ENCODE measurements at places on chromosomes 3 and 15.

GRCh38 chr15:34355241-34355640 lies 11.8 kb downstream of the LPCAT4 start:
- DNase-seq, result no peak

- DNase-seq, result no peak
Observed at GRCh38 chr3:111229301-111229700, 157.7 kb downstream of the NECTIN3 start.

- DNase-seq, result no peak
Observed at GRCh38 chr3:123602325-123602724, 17.5 kb upstream of the HACD2 start.

DNA sequence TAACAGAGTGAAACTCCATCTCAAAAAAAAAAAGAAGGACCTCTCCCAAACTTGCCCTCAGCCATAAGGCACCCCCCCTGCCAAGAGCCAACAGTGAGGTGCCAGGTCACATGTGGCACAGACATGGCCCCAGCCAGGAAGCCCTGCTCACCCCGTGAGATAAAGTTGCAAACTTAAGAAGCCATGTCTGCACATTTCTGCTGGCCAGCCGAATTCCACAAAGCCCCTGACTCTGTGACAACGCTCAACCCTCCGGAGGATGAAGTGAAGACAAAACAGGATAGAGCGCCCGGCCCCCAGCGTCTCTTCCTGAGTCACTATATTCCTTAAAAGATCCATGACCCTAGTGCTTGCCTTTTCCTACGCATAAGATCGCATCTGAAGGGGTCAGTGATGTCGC lies 188.1 kb downstream of the XXYLT1 start:
- DNase-seq, result peak; percentile 35

DNA sequence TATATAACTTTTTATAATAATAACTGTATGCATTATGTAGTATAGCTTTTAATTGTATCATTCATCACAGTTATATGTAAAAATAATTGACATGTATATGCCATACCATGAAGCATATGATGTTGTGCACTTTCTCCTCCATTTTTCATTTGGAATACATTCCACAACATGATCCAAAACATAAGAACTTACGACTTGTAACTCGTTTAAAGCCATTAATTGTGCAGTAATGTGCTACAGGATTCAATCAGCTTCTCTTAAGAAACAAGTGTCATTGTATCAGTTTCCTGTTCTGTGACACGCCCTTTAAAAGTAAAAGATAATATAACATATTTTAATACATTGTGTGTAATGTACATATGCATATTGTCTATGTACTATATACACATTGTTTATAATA lies 2.2 kb downstream of the C3orf80 start:
- DNase-seq, result no peak

DNA sequence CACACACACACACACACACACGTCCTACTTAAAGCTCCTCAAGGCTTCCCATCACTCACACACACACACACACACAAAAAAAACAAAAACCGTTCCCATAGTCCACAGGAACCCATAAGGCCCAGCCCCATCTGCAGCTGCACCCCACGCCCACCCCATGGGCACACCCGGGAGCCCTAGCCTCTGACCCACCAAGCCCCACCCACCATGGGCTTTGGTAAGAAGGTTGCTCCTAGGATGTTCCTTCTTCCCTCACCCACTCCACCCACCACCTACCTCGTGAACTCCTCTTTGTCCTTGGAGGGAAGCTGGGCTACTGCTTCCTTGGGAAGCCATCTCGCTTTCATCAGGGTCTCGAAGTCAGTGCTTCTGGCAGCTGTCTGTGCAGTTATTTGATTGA lies 115.1 kb downstream of the TPRA1 start:
- no peak for DNase-seq

- DNase-seq, result peak; percentile 91
Observed at GRCh38 chr15:45522328-45523165, at the start of gene SLC30A4. SLC30A4 (minus strand) TSS chr15:45522755; CDS start chr15:45522354, 401 bp downstream.

DNA sequence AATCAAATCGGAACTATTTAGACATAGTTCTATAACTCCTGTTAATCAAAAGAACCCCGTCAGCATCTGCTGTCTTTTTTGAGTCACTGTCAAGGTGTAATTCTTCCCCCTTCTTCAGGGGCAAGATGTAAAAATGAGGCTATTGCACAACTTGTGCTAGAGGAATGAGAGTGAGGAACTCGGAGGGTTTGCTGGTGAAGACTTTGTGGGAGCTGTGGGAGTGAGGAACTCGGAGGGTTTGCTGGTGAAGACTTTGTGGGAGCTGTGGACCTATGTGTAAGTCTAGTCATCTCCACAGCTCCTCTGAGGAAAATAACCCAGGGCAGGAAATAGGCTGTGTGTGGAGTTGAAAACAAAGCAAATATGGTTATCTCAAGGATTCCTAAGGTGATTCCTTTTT lies 2.5 kb upstream of the CERS3 start:
- DNase-seq, result no peak

GRCh38 chr3:165196577-165197480 lies 645 bp upstream of the SLITRK3 start:
- no peak for DNase-seq

- DNase-seq, result no peak
Observed at GRCh38 chr3:193212844-193213243, 28.2 kb upstream of the PLAAT1 start.

DNA sequence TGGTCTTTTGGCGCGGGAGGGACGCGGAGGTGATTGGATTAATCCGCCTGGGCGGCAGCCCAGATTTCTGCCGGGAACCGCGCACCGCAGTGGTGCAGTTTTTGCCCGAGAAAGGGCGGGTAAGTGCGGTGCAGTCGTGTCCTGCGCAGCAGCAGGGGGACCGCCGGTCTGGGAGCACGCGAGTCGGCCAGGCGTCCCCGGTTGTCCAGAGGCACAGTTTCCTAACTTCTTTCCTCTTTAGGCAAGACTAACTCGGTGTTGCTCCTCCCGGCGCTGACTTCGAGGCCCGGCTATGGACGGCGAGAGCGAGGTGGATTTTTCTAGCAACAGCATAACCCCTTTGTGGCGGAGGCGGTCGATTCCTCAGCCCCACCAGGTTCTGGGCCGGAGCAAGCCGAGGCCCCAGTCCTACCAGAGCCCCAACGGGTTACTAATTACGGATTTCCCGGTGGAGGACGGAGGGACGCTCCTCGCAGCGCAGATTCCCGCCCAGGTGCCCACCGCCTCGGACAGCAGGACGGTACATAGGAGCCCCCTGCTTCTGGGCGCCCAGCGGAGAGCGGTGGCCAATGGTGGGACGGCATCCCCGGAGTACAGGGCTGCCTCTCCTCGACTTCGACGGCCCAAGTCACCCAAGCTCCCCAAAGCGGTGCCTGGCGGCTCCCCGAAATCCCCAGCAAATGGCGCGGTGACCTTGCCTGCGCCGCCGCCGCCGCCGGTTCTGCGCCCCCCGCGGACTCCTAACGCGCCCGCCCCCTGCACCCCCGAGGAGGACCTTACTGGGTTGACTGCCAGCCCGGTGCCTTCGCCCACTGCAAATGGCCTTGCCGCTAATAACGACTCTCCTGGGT lies 736 bp downstream of the ARHGEF26 start:
- DNase-seq, result peak; percentile 75

DNA sequence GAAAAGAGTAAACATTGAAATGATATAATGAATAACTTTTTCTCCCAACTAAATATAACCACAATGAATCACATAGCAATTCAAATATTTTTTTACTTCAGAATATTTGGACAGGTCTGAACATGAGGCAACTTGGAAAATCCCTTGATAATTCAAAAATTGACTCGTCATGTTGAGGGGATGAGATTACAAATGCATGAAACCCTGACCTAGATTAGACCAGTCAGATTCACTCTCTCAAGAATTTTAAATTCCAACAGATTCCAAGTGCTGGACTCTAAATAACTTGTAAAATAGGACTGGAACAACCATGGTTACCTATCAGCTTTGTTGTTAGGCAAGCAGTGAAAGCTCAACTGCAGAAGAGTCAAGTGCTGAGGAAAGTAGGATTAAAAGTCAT lies 317.5 kb downstream of the GBE1 start:
- no peak for DNase-seq

- peak; percentile 22 for DNase-seq
Observed at GRCh38 chr15:96070636-96071035, 259.9 kb upstream of the NR2F2 start.

DNA sequence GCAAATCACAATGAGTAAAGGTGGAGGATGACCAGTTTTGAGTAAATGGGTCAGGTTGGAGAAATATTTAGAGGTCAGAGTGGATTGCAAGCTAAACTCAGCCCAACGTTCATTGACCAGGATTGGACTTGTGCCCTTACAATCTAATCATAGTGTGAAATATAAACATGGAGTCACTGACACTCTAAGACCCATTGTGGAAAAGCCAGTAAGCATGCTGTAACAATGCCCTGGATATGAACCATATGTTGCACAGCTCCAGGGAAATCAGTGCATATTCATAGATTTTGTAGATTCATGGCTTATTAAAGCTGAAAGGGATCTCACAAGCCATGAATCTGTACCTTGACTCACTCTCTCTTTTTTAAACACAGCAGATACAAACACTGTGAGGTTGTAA lies 660.2 kb upstream of the LMCD1 start:
- no peak for DNase-seq

- DNase-seq, result no peak
Observed at GRCh38 chr3:13894807-13895154, 14.9 kb upstream of the WNT7A start.

DNA sequence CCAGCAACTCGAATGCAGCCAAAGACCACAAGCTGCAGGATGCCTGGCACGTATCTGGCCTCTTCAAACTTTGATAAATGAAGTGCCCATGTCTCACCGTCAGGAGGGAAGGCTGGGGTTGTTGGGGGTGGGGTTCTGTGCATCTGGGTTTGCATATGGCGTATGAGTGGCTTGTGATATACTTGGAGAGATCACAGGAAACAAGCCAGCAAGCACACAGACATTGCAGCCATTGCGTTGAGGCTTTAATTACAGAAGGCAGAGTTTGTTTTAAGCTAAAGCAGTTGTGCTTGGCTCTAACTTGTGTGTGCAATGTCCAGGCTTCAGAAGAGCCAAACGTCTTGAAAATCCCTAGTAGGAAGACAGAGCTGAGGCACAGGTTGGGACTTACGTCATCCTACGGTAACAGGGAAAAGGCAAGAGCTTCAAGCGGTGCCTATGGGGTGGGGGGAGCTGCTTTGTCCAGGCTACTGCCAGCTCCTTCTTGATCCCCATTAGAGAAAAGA lies 109.2 kb downstream of the ASB7 start:
- no peak for DNase-seq

DNA sequence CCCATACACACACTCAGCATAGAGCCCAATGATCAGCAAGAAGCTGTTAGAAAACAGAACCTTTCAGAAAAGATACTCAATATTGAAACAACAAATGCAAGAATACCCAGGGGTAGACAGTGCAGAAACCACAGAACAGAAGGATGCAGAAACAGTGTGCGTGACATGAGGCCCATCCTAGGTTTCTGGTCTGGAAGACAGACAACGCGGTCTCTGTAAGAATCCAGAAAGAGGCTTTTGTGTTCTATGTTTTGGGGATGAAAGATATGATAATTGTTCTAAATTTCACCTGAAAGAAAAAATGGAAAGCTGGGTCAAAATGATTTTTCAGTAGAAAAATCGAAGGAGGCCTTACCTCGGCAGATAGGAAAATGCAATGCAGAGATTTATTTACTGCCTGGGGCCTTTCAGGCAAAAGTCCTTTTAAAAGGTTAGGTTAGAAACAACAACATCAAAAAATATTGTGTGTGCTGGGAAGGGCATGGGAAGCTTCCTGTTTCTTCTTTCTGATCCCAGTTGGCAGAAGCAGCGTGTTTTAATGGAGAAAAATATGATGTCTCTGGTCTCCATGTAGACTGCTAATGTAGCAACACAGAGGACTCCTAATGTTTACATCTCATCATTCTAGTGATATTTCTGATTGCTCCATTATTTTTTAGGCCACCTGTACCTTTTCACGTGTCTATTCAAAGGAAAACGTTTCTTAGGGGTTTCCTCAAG lies 17.0 kb downstream of the SYNM start:
- no peak for DNase-seq

- DNase-seq, result peak; percentile 59
Observed at GRCh38 chr15:52112203-52112750, 298 bp downstream of the BCL2L10 start.

GRCh38 chr3:105912891-105913290 lies 44.1 kb upstream of the CBLB start:
- no peak for DNase-seq

DNA sequence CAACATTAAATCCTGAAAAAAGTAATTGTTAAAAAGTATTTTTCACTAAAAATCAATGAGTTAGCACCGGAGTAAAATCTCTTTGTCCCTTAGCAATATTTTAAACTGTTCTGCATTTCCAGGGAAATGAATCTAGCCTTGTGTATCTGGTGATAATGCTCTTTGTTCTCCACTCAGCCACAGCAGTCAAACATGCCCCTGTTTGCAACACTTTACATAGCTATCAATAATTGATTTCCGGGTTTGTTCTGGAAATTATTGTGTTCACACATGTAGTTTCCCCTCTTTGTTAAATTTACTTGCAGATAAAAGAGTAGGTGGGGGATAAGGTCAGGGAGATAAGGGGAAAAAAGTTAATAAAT lies 3.6 kb upstream of the A4GNT start:
- no peak for DNase-seq

DNA sequence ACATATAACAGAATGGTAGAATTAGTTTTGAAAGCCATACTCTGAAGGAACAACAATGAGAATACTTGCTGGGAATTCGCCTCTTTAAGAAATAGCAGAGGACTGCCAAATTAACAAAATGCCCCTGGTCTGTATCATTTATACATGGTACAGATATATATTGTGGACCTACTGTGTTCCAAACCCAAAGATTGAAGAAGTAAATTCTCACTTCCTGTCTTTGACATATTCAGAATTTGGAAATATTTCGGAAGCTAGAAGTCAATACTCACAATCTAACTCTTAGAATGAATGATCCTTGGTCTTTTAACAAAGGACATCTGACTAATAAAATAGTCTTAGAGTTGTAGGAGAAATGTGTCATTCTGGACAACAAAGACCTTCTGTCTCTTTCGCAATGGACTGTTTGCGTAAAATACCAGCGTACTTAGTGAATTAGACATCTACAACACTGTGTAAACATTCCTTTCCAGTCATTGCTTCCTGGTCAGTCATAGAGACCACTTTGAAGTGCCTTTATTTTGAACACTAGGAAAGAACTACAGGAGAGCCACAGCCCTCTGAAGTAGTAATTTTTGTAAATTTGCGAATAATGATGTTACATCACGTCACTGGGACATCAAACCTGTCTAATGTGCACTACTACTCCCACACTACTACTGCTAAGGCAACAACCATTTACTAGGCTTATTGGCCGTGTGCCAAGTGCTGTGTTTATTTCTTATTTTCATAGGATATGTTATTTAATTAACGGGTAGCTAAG lies 68.0 kb downstream of the CHL1 start:
- DNase-seq, result no peak

DNA sequence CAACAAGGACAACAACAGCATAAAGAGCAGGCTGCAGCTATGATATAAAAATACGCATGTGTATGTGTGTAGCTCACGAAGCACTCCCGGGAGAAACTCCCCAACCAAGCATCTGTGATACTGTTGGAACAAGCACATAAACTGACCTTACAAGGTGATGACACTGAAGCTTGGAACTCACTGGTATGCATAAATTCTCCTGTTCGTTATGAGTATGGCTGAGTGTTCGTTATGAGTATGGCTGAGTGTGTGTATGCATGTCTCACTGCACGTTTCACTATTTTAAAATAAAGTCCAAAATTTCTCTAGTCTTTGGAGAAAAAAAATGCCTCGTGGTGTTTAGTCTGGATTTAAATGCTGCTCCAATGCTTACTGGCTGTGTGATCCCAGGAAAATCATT lies 256.8 kb downstream of the RORA start:
- no peak for DNase-seq

GRCh38 chr3:103919327-103919726 lies 1447.4 kb upstream of the ALCAM start:
- DNase-seq, result no peak

All from right cardiac atrium (tissue), 5 donors.